ENCODE measurements at places on chromosomes 3 and 15.

GRCh38 chr15:98614681-98615080 lies 33.7 kb upstream of the IGF1R start:
- no peak for DNase-seq

GRCh38 chr3:184186902-184187207 lies 856 bp downstream of the ABCF3 start:
- DNase-seq, result no peak

DNA sequence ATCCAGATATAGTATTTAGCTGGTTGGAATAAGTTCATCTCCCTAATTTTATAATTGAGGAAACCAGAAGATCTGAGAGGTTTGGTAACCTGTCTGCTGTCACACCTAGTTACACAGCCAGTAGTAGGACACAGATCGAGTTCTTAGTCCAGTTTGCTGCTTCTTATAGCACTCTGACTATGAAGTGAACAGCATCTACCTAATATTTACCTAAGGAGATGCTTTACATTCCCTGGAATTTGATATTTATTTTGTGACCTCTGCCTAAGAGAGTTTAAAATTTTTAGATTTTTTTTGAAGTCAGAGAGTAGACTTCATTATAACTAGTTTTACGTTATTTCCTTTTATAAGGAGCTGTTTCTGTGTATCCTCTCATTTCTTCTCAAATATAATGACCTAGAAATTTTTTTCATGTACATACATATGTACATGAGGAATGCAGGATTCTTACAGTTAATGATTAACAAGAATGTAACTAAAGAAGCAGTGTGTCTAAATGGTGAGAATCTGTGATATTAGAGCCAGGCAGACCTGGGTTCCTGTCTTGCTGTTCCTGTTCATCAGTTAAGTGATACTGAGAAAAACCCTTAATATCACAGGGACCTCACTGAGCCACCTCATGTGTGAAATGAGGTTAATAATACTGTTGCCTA lies 4.3 kb downstream of the ARHGEF26 start:
- no peak for DNase-seq

DNA sequence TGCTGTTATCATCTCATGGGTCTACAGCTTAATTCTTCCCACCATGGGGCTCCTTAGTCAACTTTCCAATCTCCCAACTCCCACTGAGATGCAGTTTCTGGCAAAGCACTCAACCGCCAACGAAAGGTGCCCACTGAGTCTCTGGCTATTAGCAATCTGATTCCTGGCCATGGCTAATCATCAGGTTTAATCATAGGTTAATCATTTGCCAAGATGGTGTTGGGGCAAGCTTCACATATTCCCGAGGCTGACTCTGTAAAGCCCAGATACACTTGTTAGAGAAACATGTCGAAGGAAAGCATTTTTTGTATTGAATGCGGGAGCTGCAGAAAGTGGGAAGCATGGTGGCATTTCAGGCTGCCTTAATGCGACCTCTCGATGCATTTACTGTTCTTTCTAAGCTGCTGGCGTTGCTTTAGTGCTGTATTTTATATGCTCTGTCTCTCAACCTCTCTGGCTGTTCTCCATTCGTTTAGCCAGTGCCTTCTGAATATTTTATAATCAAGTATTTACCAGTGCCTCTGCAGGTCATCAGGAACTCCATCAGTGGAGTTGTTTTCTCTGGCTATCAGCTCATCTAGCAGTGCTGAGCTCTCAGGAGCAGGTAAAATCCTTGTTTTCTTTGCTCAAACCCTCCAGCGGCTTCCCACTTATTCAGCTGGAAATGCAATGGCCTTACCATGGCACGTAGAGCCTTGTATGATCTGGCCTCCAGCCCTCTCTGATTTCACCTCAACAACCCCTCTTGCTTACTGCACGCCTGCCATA lies 67.0 kb downstream of the EDEM1 start:
- DNase-seq, result no peak

DNA sequence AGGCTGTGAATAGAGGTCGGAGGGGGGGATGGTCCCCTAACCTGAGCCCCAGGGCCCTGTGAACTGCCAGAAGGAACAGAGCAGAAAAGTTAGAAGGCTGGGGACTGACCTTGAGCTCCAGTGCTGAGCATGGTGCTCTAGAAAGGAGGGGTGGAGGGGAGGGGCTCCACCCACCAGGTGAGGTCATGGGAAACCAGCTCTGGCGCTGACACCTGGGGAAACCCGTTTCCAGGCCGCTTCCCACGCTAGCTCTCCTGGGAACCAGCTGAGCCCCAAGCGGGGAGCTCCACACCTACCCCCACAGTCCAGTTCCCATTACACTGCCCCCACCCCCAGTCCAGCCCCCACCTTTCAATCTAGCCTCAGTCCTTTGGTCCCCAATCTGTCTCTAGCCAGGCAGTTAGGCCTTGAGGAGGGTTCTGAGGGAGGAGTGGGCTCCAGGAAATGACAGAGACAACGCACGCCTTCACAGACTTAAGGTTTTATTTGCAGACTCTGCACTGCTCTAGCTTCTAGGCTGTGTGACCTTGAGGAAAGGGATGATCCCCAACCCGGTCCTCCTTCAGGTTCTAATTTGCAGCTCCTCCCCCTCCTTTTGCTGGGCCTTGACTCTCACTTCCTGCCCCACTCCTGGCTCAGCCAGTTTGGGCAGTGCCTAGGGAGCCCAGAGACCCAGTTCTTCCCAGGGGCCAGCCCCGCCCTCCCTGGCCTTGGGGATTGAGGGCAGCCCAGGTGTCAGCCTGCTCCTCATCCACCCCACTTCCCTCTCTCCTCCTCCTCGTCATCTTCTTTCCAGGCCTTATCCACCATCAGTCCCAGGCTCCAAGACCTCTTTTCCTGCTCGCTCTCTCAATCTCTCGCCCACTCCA lies 2.1 kb downstream of the RHOV start:
- no peak for DNase-seq

DNA sequence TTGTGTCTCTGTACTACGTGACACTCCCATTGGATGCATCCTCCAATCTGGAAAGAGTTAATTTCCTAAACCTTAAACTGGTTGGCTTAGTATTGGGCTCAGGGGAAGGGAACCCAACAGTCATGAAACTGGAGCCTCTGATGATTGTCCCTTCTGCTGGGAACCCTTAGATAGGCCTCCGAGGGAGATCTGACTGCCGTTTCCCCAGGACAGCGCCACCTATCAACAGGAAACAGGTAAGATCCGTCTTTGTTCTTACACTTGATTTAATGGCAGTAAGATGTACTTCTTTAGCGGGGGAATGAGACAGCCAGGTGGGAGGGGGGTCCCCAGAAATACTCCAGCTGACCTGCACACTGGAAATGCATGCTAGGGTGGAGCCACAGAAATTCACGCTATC lies 1749.6 kb downstream of the SI start:
- no peak for DNase-seq

GRCh38 chr15:100777821-100778220 lies 101.8 kb upstream of the ALDH1A3 start:
- no peak for DNase-seq

GRCh38 chr3:69671082-69671952 lies 67.9 kb upstream of the MITF start:
- no peak for DNase-seq

GRCh38 chr3:31829010-31829409 lies 152.1 kb downstream of the OSBPL10 start:
- no peak for DNase-seq

GRCh38 chr15:101353240-101353639 lies 58.2 kb upstream of the SNRPA1 start:
- no peak for DNase-seq

DNA sequence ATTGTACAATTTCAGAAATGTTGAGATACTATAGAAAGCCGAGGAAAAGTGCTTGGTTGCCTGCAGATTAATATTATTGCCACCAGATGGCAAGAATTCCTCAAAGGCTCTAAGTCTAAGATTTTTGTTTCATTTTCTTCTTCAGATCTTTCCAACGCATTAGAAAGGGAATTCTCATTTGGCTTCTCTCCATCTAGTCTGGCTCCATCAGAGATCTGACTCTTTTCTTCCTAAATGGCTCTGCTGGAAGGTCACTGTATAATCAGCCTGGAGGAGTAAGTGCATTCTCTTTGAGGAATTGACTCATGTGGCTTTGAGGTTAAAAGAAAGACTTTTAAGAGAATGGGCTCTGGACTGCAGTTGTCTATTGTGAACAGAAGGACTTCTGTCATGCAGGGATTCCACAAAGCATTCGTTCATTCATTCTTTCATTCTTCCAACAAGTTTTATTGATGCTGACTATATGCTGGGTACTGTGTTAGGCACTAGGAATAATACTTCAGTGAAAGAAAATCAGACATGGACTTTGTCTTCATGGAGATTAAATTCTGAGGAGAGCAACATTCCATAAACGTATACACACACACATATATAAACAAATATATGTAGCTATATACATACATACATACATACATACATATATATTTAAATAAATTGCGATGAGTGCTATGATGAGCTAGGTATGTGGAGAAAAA lies 55.3 kb downstream of the SLC28A2 start:
- no peak for DNase-seq

GRCh38 chr15:73982222-73982962 lies 9.7 kb downstream of the STOML1 start:
- DNase-seq, result no peak

- no peak for DNase-seq
Measured at GRCh38 chr3:166713787-166714186, 666.3 kb downstream of the ZBBX start.

GRCh38 chr15:32675466-32675865 lies 34.0 kb downstream of the SCG5 start:
- DNase-seq, result no peak

DNA sequence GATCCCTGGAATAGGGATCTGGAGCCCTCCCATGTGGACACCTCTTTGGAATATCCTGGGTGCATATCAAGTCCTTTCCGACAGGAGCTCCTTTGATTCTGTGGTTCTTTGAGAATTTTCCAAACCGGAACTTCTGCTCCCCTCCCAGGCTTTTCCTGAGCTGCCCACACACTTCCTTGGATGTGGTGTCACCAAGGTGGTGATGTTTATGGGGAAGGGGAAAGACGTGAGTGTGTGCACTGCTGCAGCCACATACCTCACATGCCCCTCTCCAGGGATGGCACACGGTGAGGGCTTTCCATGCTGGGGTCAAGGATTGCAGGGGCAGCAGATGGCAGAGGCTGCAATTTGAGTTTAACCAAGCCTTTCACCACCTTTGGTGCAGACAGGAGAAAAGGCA lies 27.9 kb upstream of the PSTPIP1 start:
- no peak for DNase-seq

GRCh38 chr3:197873329-197873728 lies 76.7 kb upstream of the RPL35A start:
- no peak for DNase-seq

DNA sequence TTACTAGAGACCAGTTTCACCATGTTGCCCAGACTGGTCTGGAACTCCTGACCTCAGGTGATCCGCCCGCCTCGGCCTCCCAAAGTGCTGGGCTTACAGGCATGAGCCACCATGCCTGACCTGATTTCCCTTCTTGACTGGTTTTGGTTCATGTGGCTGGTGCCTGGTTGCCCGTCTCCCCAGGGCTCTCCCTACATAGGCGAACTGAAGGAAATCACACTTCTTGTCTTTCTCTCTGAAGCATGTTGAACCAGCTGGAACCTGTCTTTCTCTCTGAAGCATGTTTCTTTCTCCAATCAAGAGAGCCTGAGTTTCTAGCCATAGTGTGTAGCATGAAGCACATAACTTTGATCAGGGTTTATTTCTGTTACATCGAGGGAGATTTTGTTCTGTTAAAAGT lies 16.3 kb upstream of the SAMD7 start:
- DNase-seq, result no peak

DNA sequence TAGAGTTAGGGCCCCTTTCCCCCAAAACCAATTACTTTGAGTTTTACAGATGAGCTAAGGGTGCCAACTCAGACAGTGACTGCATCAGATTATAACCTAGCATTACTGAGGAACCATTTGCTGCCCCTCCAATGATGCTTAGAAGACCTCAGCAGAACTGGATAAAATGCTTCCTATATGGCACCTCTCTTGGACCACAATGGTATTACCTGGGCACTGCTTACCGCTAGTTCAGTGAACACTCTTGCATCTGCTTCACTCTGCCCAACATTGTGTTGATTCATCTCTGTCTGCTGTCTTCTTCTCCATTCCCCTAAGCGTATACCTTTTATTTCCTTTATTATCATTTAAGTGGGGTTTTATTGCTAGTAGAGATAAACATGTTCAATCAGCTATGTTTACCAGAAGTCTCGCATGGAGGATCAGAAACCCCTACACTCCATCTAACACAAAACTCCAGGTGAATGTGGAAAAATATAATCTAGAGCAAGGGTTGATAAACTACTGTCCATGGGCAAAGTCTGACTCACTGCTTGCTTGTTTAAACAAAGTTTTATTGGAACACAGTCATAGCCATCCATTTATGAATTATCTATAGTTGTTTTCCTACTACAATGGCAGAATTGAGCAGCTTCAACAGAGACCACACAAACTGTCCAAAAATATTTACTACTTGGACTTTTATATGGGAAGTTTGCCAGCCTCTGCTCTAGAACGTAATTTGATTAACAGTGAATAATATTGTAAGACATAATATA lies 100.2 kb upstream of the PTX3 start:
- DNase-seq, result no peak

DNA sequence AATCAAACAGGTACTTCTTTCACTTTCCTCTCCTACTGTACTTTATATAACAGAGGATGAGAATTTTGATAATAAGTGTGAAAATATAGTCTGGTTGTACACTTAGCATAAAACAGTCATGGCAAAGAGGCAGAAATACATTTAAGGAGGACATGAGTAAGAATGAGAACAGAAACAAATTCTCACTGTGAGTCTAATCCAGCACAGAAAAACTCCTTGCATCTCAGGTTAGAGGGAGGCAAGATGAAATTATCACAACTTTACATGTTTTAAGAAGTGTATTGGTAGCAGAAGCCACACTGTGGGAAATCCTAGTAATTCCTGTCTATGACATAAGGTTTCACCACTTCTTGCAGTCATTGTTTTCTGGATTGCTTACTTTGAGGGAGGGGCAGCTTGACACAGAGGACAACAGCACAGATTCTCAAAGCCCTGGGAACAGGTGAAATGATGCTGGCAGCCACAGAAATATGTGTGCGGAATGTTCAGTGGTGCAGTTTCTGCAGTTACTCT lies 733.6 kb upstream of the GBE1 start:
- DNase-seq, result no peak

DNA sequence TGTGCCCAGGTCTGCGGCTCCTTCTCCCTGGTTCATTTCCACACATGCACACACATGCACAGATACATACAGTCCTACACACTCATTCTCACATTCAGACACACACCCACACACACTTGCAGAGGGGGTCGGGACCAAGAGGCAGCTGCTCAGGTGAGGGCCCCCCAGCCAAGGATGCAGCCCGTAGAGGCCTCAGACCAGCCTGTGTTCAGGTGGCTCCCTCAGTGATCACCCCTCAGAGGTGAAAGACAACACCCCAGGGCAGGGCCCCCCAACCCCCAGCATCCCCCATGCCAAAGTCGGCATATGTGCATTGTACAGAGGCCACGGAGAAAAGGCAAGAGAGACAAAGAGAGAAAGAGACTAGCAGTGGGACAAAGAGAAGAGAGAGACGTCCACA lies 5.9 kb upstream of the CORO2B start:
- DNase-seq, result no peak

DNA sequence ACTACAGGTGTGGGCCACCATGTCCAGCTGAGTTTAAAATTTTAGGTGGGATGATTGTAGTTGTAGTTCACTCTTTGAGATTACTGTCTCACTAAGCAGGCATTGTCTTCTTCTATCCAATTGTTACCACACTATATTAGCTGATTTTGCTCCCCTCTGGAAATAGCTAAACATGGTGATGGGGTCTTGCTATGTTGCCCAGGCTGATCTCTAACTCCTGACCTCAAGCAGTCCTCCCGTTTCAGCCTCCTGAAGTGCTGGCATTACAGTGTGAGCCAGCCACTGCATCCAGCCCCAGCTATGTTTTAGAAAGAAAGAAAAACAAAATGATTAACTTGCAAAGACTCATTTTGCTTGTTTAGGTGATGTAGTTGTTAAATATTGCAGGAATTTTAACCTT lies 30.6 kb downstream of the YEATS2 start:
- DNase-seq, result no peak

Data from T-helper 9 cell (primary cell).